Left hindlimb (tissue), 1 donor: ENCODE measurements at places on chromosomes 16 and 17.

DNA sequence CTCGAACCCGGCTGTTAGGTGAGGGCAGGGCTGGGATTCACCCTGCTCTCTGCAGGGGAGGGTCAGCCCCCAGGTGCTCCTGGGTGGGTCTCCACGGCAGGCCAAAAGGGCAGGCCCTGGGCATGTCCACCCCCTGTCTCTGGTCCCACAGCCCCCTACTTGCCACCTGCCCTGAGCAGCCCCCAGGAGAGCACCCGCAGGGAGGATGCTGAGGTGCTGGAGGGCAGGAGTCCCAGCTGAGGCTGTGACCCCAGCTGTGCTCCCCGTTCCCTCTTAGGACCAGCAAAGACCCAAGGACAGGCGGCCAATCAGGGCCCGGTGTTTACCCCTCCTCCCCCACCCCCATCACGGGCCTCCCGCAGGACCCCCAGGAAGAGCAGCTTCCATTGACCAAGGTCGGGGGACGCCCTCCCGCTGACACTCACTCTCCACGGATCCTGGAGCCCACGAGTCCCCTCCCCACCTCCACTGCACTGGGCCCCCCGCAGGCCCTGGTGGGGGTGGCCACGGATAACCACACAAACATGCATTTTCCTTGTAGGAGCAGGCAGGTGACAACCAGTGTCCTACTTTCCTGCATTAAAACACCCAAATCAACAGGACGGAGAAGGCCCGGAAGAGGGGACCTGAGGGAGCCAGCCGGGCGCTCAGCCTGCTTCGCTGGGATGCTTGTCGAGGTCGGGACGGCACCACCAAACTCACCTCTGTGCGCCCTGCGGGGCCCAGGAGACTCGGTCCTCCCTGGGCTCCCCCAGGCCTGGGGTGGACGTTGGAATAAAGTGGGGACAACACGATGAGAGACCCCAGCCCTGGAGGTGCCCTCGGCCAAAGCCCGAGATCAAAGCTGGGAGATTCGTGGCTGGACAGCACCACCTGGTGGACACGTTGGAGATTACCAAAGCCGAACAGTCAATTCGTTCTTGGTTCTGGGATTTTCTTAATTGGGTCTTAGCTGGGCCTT, 22.5 kb upstream of the ENPP7 start:
- peak; percentile 74 for DNase-seq

DNA sequence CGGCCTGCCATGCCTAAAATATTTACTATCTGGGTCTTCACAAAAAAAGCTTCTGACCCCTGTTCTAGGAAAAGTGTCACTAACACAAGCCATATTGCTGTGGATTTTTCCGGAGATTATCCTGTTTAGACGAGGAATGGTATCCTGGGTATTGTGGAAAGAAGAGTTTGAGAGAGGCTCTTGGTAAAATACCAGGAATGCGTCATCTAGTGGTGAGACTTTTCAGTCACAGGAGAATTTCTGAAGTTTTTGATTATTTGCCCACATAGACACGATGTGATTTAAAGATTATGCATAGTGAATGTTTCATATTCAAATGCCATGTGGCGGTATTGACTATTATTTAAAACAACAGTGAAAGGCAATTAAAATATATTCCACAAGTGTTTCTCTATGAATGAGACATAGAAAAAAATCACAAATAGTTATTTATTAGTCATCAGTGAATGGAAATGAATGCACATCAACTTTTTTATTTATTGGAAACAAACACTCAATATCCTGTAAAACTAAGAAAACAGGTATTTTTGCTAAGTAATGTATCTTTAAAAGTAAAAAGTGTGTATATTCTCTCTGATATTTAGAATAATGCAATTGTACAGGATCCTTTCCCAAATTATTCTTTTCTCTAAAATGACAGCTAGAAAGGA, 7.8 kb downstream of the KRT28 start:
- no peak for DNase-seq

GRCh38 chr17:31688701-31689100, 170.3 kb downstream of the COPRS start:
- DNase-seq, result no peak

DNA sequence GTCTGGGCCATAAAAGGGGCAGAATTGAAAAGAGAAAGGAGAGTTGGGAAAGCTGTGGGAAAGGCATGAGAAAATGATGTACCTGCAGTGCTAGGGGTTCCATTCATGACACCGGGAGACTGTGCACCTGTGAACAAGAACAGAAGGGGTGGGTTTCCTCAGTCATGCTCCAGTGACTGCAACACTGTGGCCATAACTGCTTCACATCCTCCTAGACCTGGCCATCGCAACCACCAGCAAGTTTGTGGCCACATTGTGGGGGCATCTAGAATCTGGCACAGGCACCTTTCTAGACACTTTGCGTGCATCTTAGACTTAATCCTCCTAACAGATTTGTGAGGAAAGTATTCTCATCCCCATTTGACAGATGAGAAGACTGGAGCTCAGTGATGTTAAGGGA, 12.7 kb downstream of the GP2 start:
- DNase-seq, result no peak
